ENCODE measurements at places on chromosomes 5 and 9.

GRCh38 chr5:90386099-90386710 lies 23.4 kb downstream of the CETN3 start:
- no peak for DNase-seq

DNA sequence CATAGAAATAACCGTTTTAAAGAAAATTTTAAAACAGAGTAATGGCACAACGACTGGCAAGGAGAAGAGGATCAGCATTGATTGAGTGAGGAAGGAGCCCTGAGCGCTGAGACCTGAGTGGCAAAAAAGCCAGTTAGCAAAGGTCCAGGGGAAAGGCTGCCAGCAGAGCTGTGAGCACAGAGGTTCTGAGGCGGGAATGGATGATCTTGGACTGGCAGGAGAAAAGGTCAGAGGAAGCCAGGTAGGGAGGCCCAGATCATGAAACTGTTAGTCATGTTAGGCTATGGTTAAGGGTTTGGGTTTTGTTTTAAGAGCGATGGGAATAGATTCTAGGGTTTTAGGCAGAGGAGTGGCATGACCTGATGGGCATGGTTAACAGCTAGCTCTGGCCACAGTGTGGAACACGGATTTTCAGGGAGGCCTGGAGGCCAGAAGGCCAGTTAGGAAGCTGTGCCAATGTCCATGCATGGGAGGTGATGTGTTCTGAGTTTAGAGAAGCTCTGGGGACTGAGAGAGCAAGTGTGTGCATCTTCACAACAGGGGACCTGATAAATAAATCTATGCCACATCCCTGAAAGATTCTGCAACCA lies 57.7 kb upstream of the GALNT10 start:
- DNase-seq = no peak

DNA sequence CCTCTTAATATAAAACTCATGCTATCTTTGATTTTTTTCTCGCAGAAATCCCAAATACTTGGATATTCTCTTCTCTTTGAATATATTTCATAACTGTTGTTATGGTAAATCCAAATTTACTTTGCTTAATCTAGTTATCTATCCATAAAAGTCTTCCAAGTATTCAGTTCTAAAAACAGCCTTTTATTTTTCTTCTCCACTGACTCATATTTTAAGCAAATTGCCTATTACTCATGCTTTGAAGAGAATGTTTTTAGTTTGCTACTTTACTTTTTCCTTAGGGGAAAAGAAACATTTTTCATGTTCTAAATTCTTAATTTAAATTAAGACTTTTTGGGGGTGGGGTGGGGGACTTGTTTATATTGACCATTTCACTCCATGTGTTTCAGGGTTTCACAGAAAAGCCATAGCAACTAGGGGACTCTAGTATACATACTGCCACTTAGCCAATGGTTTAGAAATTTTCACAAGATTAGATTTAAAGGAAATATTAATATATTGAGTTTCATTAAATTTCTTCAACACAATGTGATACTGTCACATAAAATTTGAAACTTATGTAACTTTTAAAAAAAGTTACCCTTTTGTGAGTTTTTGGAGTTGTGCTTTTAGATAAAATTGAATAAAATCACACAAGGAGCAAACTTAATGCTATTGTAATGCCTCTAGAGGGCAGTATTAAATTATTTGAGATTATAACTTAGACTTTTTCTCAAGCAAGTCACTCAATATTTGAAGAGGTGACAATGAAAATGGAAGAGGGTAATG lies 545.8 kb upstream of the ARRDC3 start:
- no peak for DNase-seq

- DNase-seq = no peak
These were observed 13.8 kb upstream of the ISOC1 start for GRCh38 chr5:129080766-129081165.

- DNase-seq = no peak
These were observed 231.0 kb upstream of the PIK3R1 start for GRCh38 chr5:67984546-67984945.

- DNase-seq = no peak
These were observed 3.0 kb downstream of the CCDC187 start for GRCh38 chr9:136300866-136301265.

- no peak for DNase-seq
These were observed 130.7 kb upstream of the SMIM23 start for GRCh38 chr5:171654881-171655280.

- DNase-seq = no peak
These were observed 69.0 kb downstream of the INVS start for GRCh38 chr9:100167915-100168654.

All from stimulated activated CD8-positive, alpha-beta memory T cell treated with anti-CD3 and anti-CD28 coated beads, Interleukin-2, amount 100 ng/mL, for 1 hour (primary cell).